GF-D8 (cell line): ENCODE measurements at places on chromosomes 12 and 14.
A peak's percentile ranks its signal among the peaks of the same experiment; 100 is the strongest.

DNA sequence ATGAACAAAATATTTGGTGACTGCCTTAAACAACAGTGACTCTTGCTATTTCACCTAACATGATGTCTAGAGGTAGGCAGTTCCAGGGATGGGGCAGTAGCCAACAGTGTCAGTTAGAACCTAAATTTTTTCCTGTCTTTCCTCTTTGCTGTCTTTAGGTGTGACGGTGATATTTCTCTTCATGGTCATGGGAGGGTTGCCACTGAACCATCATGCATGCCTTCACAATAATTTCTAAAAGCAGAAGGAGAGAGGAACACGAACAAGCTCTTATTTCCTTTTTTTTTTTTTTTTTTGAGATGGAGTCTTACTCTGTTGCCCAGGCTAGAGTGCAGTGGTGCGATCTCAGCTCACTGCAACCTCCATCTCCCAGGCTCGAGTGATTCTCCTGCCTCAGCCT is 2.4 kb downstream of the CCDC63 start:
- DNase-seq: no peak

DNA sequence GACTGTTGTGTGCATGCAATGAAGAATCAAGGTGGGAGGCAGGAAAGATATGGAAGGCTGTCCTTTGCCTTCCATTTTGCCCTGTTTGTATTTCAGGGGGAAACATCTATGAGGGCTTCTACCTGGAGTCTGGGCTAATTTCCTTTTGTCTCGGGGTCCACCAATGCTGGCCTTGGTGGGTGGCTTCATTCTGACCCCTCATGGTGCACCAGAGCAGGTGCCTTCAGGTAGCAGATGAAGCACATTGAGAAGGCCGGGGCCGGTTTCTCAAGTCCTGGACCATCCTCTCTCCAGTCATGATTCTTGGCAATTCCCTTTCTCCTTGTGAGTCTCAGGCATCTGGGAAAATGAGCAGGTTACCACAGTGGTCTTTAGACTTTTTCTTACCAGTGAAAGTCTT is 47.2 kb downstream of the RPH3A start:
- DNase-seq: no peak

GRCh38 chr12:108375986-108376663 is 37.0 kb upstream of the CMKLR1 start:
- no peak for DNase-seq

DNA sequence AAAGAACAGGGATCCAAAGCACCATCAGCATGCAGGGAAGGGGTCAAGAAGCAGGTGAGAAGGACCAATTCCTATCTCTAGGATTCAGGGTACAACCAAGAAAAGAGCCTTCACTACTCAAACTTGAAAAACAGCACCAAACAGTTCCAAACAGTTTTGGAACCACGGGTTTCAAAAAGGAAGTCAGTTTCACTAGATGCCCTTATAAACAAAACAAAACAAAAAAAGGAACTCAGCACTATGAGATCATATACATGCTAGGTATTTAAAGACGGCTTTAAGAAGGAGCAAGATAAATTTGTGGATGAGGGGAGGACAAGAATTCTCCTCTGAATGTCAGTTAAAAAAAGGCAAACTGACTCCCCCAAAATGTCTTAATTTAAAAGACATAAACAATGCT is 6.0 kb downstream of the INSM2 start:
- DNase-seq: no peak

DNA sequence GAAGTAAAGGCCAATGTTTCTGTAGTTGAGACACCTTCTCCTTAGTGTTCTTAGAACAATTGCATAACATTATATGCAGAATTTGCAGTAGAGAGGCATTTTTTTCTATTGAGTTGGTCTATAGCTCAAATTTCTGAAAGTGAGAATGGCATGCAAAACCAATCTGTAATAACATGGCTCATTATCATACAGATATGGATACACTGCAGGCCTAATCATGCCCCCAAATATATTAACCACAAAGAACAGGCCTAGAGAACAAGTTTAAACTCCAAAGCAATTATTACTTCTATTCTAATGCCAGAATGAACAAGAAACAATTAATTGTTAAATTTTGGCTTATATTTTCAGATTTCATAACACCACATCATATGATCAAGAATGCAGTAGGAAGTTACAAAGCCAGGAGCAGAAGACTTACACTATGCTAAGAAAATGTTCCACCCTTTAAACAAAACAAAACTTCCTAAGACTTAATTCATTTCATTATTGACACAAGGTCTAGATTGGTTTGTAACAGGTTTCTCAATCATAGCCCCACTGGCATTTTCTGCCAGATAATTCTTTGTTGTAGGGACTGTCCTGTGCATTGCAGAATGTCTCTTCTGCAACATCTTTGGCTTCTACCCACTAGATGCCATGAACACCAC is 26.9 kb downstream of the TMTC1 start:
- no peak for DNase-seq

GRCh38 chr12:76569685-76570604 is 10.4 kb upstream of the OSBPL8 start:
- DNase-seq: peak; percentile 43

- no peak for DNase-seq
Measured at GRCh38 chr12:28958553-28959195, 190.4 kb upstream of the FAR2 start.

GRCh38 chr12:104108755-104109445 is 29.1 kb downstream of the NFYB start:
- peak; percentile 49 for DNase-seq

DNA sequence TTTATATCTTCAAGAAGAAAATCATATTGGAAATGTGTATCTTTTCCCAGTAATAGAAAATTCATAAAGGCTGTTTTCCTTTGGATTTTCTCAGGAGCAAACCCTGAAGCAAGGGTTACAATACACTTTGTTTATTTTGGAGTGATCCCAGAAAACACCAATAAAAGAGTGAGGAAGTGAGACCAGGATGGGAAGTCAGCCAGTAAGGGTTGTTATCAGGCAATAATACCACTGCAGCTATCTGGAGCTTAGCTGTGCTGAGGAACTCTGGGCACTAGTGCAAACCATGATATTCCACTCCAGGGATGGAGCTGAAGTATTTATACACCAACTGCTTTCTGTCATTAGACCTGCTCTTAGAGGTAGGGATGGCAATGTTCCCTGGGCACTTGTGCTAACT is 1002.3 kb downstream of the FLRT2 start:
- DNase-seq: no peak

- no peak for DNase-seq
Measured at GRCh38 chr12:117484901-117485300, 123.5 kb upstream of the NOS1 start.

- no peak for DNase-seq
Measured at GRCh38 chr14:71175491-71175890, 268.2 kb downstream of the PCNX1 start.

DNA sequence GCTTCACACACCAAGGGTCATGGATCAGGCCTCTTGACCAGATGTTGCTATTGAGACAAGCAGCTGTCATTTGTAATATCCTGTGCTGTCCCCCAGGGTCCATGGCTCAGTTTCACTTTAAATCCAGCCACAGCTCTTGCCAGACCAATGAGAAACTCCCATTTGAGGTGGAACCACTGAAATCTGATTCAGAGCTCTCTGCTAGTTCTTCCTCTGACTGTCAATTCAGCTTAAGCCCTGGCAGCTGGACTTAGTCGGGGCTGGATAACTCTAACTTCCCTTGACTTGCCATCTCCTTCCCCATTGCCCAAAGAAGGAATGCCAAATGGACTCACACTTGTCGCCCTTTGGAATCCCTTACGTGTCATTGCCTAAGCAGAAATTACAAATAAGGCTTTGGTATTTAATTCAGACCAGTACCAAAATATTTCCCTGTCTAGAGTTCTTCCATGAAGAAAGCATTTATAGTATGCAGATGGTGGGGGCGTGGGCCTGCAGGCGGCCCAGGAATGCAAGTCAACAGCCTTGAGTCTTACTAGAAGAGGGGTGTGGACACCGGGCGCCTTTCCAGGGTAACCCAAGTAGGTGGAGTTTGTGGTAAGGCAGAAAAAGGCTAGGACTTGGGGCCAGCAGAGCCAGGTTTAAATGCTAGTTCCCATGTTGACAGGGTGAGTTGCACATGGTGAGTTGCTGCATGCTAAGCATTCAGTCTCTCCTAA is 96.9 kb upstream of the TMPO start:
- DNase-seq: no peak

GRCh38 chr12:1638203-1638602 is 9.2 kb downstream of the WNT5B start:
- no peak for DNase-seq

- DNase-seq: peak; percentile 24
Measured at GRCh38 chr12:42130672-42131402, 13.8 kb downstream of the GXYLT1 start.

GRCh38 chr14:87122166-87122565 is 870.8 kb downstream of the GALC start:
- no peak for DNase-seq

GRCh38 chr12:107921062-107921461 is 146.6 kb downstream of the ASCL4 start:
- DNase-seq: no peak

DNA sequence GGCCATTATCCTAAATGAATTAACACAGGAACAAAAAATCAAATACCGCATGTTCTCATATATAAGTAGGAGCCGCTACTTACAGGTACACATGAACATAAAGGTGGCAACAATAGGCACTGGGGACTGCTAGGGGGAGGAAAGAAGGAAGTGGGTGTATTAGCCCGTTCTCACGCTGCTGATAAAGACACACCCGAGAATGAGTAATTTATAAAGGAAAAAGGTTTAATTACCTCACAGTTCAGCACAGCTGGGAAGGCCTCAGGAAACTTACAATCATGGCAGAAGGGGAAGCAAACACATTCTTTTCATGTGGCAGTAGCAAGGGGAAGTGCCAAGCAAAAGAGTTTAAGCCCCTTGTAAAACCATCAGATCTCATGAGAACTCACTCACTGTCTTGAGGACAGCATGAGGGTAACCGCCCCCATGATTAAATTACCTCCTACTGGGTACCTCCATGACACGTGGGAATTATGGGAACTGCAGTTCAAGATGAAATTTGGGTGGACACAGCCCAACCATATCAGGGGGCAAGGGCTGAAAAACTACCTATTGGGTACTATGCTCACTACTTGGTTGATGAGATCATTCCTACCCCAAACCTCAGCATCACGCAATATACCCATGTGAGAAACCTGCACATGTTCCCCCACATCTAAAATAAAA is 16.4 kb upstream of the MIA2 start:
- DNase-seq: no peak

GRCh38 chr14:67373347-67373746 is 13.2 kb downstream of the EIF2S1 start:
- DNase-seq: no peak

GRCh38 chr12:117024961-117025480 is 74.2 kb downstream of the TESC start:
- no peak for DNase-seq

GRCh38 chr12:16347391-16348298 is at the start of gene MGST1:
TSS of gene MGST1 (plus strand) at chr12:16347645. CDS start at chr12:16354253, 6,608 bp downstream.
- DNase-seq: peak; percentile 53

- DNase-seq: no peak
Measured at GRCh38 chr14:64971943-64972791, at the start of gene RAB15. TSS of gene RAB15 (minus strand) at chr14:64972336. CDS start at chr14:64972076, 260 bp downstream.

- DNase-seq: no peak
Measured at GRCh38 chr12:64587447-64587846, 22.8 kb upstream of the RASSF3 start.
